ENCODE measurements at places on chromosomes 2 and 18. TPM values are rescaled to one million over a fixed set of nuclear protein-coding genes. Genes with fewer than 3 reads are reported as not detected.

GRCh38 chr18:78240101-78240500, 739.5 kb upstream of the SALL3 start:
- no peak for DNase-seq

DRC1 gene
- 0.05 TPM for polyA plus RNA-seq

DNA sequence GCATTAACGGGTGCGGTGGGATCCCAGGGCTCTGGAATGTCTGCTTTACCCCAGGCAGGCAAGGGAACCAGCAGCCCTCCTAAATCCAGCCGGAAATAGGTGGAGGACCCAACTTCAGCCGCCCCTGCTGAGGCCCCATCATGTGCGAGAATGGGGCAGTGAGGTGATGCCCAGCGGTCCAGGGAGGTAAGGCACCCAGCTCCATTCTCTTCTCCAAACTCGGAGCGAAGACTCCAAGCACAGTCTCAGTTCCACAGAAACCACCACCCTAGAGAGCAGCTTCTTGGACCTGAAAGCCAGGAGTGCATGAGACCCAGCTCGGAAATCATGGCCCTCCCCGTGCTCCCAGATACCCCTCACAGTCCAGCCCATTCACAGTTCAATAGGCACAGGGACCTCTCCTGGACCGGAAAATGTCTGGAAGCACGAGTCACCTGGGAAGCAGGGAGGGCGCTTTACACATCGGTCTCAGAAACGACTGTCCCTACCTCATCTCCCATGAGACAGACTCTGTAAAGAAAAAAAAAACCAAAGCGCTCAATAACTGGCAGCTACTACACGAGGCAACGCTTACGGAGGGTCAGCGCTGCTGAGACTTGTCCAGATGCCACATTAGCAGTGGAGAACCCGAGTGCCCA, 2.0 kb downstream of the SDC1 start:
- no peak for DNase-seq

GRCh38 chr2:16249246-16250055, 309.1 kb downstream of the MYCN start:
- no peak for DNase-seq

GRCh38 chr2:171431677-171432167, 2.1 kb downstream of the METTL8 start:
- no peak for DNase-seq
